ENCODE measurements at places on chromosomes 3 and 15.

DNA sequence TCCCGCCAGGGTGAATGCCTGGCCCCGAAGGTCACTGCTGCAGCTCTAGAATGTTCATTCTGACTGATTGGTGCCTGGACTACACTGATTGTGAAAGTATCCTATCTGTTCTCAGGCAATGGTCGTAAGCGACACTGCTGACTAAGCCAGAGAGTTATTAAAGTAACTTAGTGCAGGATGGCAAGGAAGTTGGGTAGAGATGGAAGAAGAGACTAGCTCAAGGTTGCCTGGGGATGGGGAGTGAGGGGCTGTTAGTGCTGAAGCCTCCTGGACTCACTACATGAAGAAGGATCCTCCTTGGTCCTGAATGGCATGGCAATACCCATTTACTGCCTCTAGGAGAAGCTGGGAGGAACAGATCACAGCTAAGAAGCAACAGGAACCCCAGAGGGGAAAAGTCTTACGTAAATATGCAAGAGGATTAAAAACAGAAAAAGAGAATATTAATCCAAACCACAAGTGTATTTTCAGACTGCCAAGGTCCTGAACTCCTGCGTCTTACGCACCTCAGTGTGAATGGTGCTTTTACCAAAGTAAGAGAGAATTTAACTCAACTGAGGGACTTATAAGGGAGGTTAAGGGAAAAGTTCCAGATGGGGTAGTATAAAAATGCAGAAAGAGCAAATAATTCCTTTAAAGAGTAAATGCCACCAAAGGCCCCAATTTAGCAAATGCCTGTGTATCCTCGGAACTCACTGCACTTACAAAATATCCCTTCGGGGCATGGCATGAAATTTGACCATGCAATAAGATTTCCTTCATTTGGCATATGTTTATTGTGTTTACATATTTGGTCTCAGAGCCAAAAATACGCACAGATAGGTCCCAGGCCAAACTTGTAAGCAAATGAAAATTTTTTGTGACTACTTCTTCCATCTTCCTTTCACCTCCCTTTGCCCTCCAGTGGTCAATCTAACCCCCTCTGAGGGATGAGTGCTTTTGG is 64.0 kb upstream of the DGKG start:
- peak; percentile 62 for DNase-seq

DNA sequence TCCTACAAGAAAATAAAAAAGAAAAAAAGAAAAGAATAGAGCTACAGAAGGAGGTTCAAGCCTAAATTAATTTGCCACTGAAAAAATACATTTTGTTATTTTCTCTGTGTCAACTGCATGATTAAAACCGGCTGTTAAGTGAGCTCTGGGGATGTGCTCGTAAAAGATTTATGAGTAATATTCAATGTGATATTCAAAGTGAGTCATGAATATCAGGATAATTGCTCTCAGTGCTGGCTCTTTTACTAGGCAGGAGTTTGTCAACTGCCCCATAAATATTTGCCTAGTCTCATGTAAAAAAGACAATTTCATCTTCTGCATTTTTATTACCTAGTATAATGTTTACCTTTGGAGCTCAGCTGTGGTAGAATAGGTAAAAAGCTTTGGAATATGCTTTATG is 78.9 kb downstream of the CDIN1 start:
- DNase-seq, result peak; percentile 35

DNA sequence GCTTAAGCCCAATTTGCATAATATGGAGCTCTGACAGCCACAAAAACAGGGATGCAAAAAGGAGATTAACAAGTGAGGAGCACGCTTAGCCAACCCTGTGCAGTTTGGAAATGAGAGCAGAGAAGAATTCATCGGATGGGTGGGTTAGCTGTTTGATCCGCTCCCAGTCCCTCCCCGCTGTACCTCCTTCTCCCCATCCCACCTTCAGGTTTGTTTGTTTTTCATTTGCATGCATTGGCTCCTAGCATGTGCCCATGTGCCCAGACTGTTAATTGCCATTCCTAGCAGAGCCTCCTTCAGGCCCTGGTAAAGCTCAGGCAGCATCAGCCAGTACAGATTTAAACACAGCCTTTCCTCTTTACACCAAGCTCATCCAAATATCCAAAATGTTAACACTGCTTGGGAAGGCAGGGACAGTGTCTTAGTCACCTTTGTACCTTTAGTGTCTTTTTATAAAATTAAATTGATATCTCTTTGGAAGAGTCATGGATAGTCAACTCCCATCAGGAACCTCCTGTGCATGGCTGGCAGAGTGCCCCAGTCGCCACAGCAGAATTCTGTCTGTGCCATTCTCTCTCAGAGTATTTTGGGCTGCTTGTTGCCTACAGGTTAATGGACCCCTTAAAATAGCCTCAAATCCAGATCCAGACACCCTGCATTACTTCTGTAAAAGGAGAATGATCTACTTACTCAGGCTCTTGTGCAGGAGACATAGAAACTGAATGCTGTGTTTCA is 244.2 kb downstream of the LSAMP start:
- DNase-seq, result no peak

- DNase-seq, result no peak
Measured at GRCh38 chr3:58084166-58084565, 75.9 kb downstream of the FLNB start.

DNA sequence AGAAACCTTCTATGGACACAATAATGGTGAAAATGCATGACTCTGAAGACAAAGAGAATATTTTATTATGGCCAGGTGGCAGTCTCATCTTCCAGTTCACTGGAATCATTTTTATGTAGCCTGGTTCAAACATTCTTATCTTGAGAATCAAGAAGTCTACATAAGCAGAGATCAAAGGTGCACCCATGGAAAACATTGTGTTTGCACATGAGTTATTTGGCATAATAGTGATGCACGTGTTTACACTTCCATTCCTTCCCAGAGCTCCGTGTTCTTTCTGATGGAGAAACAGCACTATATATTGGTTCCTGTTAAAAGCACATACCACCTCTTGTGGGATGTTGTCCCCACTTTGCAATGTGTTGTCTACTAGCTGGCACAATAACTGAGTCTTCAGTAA is 572.2 kb downstream of the GRM7 start:
- DNase-seq, result no peak

DNA sequence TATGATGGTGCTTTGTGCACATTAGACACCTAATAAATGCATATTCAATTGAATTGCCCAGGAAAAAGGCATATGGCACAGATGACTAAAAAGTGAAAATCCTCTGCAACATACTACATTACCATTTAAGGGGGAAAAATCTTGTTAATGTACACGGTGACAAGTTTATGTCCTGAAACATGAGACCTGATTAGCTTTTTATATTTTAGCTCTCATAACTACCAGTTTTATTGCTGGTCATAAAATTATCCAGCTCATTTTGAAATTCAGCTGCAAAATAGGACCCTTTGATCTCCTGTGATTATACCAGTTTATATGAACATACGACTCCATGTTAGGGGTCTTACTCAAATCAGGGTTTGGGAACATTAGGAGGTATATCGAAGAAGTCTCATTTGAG is 684.6 kb upstream of the CCDC54 start:
- DNase-seq, result no peak

DNA sequence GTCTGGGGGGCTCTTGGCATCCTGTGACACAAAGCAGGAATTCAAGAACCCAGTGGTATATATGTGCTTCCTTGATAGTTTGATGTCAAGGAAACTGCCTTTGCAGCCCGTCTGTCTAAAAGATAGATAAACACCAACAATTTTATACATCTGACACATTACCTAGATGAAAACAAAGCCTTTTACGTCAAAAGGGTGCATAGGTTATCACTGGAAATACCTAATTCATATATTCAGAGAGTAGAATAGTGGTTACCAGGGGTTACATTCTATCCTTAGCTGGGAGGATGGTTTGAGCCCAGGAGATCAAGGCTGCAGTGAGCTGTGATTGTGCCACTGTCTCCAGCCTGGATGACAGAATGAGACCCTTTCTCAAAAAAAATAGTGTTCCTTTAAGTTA is 356.9 kb upstream of the RASGRP1 start:
- DNase-seq, result no peak

- no peak for DNase-seq
Measured at GRCh38 chr3:112048911-112049310, 14.4 kb downstream of the TMPRSS7 start.

- DNase-seq, result no peak
Measured at GRCh38 chr3:72812201-72812600, 36.0 kb downstream of the SHQ1 start.

DNA sequence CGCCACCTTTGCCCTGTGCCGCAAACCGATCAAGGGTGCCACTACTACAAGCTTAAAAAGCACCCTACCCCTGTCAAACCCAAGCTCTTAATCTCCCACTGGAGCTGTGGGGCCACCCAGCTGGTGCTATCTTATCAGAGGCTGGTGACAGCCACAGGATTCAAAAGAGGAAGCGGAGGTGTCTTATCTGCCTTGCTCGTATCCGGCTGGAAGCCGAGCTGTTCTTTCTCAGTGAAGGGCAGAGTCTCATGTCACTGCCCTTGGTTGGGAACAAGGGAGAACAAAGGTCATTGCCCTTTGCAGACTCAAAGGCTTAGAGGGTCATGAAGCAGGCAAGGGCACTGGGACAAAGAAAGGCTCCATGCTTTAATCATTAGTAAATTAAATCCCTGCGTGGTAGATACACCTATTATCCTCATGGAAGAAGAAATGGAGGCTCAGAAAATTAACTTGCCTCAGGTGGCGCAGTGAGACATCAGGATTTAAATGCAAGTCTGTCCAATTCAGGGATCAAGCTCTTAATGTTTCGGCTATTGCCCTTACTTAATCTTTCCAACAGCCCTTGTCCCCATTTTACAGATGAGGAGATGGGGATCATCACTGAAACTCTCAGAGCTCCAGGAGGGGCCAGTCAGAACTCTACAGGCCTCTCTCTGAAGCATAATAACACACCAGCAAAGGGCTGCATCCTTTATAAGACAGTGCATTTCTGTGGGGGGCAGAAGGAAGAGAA is 360.0 kb upstream of the PROK2 start:
- DNase-seq, result no peak

DNA sequence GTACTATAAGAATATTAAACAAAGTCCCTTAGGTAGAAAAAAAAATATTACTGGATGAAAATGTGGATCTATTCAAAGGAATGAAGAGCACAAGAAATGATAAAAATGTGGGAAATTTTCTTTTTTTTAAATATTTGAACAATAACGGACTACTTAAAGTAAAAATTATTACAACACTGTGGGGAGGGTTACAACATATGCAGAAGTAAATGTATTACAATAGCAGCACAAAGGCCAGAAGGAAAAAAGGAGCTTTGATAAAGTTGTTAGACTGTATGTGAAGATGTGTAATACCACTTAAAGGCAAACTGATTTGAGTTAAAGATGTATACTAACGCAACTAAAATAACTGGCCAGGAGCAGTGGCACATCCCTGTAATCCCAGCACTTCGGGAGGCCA is 427.1 kb downstream of the SHQ1 start:
- no peak for DNase-seq

DNA sequence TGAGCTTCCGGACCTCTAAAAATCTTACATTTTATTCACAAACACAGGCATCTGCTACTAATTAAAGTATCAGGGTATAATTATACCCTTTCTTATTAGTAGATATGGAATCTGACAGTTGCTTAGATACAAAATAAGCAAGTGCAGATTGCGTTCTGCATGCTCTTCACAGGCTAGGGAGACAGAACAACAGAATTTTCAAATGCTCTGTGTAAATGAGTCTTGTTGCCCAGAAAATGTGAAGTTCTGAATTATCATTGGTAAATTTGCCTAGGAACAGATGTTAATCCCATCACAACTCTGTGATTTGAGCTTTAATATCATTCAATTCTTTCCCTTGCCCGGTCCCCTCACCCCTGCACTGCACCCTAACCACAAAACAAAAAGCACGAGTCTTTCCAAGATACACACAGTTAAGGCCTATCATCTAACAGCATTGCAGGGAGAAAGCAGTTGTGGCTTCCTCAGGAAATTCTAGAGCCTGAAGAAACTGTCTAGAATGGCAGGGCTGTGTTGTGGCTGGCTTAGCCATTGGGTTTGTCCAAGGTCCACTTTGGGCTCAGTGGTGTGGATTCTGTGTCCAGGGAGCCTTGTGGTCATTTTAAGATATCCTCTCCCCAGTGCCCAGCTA is 119.8 kb downstream of the PDCD6IP start:
- DNase-seq, result no peak

GRCh38 chr15:68228143-68228970 is 1.2 kb downstream of the CLN6 start:
- peak; percentile 18 for DNase-seq

GRCh38 chr15:68603216-68603595 is 24.4 kb downstream of the CORO2B start:
- DNase-seq, result no peak

DNA sequence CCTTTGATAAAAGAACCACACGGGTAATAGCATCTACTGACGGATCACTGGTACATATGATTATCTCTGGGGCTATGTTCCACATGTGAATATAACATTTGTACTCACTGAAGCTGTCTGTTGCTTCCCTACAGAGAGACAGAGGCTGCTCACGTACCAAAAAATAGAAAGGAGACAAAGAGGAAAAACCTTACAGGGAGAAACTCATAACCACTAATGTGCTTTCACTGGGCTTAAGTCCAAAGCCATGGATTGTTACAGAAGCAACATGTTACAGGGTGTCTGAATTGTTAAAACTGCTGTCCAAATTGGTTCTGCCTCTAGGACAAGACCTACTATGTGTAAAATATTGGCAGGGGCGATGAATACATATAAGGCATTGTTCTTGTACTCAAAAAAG is 311.9 kb downstream of the FOXP1 start:
- DNase-seq, result no peak

- peak; percentile 28 for DNase-seq
Measured at GRCh38 chr3:194270627-194271459, 80.3 kb downstream of the CPN2 start.

- peak; percentile 98 for DNase-seq
Measured at GRCh38 chr3:44992555-44993470, 16.8 kb downstream of the EXOSC7 start.

- peak; percentile 68 for DNase-seq
Measured at GRCh38 chr3:101836652-101837598, 12.4 kb upstream of the NFKBIZ start.

DNA sequence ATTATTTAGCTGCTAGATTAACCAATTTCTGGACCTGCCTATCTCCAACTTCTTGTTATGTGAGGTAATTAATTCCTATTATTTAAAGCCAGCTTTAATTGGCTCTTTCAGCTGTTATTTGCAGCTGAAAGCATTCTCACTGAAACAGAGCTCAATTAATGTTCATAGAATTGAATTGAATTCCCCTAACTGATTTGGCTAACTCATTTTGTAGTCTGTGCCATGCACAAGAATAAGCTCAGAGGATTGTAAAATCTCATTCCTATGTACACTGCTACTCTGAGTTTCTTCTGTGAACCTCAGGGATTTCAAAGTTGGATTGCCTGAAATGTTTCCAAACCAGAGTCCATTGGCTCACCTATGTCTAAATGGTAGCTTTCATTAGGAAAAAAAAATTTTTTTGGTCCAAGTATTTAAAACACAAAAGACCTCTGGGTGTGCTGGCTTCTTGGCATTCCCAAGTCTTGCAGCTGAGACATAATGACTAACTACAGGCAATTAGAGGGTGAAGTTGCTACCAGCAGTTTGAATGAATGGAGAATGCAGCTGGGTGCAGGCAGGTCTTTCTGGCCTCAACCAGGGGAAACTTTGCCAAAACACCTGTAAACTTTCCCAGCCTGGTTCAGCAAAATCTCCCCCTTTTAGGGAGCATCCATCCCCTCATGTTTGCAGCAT is 134.3 kb downstream of the EDEM1 start:
- peak; percentile 25 for DNase-seq

GRCh38 chr3:52145736-52146110 is 8.5 kb downstream of the POC1A start:
- no peak for DNase-seq

GRCh38 chr15:64381000-64381751 is at the start of gene PCLAF:
Gene PCLAF, minus strand, starts transcription at chr15:64381441. Its CDS starts 70 bp downstream, at chr15:64381371.
- peak; percentile 96 for DNase-seq

GRCh38 chr3:125331243-125331642 is 43.9 kb downstream of the ZNF148 start:
- DNase-seq, result peak; percentile 34

Data from epithelial cell of esophagus (primary cell).